ENCODE measurements at places on chromosomes 2 and 18.

- no peak for DNase-seq
These were observed 57.8 kb upstream of the CHN1 start for GRCh38 chr2:175062787-175063585.

DNA sequence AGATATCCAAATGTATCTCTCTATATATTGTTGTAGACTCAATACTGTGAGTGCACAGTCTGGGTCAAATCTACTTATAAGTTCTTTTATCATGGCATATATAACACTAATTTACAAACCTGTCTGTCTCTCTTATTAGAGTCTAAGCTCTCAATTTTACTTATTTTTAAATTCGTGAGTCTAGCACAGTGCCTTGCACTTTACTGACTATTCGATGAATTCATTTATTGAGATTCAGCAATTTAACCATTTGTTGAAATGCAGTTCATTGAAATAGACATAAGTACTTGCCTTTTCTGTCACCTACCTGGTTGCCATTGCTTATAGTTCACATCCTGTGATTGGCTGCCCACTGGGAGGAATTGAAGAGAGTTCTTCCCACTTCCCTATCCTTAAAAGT is 10.3 kb upstream of the ALS2 start:
- DNase-seq, result no peak

- DNase-seq, result no peak
These were observed 8.5 kb downstream of the KCNJ13 start for GRCh38 chr2:232767866-232768265.

DNA sequence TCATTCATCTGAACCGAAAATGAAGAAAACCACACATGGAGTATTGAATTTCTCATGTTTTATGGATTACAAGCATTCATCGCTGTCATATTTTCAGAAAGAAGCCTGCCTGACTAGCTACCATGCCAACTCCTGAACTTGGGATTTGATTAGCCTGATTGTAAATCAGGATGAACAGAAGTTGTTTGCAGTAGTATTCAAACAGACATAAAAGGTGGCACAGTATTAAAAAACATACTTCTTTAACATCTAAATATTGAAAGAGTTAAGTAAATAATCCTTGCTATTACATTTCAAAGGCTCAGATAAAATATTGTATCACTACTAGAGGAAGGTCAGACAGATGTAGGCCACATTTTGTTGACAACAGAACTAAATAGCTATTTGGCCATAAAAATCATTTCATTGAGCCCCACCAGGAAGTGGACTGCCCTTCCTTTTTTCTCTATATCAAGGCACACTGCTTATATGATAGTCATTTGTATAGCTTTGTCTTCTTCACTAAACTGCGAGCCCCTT is 21.6 kb downstream of the SLC38A11 start:
- DNase-seq, result no peak

DNA sequence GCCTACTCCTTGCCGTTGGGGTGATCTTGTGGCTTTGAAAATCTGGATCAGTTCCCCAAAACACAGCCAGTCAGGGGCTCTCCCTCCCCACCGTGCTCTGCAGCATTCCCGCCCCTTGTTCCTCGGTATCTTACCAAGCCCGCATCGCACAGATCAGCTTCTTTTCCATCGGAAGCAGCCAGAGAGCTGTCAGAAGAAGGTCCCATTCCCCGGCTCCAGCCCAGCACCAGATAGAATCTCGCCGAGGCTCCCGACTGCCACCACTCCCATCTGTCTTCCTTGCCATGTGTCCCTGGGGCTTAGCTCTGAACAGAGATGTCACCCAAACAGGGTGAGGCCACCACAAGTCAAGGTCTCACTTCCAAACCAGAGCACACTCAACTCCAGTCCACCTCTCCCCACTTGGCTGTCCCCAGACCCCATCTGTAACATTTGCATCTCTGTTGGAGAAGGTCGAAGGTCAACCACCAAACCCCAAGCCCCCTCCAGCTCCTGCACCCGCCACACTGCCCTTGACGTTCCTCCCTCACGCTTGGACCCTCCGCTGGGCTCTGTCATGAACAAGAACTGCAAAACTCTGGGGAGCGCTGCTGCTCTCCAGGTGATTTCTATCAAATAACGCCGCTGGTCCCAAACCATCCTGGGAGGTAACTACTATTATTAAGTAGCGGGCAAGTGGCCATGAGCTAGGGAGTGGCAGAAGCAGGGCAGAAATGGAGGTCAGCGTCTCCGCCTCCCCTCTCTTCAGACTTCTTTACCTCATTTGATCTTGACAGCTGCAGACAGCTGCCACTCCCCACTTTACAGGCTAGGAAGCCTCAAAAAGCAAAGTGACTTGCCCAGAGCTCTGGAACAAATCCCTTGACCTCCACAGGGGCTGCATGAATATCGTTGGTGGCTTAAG is 70.0 kb upstream of the TAF1B start:
- DNase-seq, result no peak

DNA sequence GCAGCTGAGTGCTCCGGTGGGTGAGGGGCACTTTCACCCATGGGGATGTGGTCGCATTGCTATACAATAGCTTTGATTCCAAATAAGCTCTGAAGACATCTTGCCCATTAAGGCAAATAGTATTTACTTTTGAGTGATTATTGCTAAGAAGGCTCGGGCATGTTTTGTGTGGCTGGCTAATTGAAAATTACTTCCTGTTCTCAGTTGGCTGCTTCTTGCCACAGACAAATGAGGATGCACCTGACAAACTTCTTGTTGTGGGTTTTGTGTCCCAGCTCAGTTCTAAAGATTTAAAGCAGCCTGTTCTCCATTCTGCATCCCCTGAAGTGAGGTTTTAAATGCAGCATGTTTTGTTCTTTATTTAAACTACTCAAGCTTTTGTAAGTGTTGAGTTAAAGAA is 88.3 kb downstream of the KCNS3 start:
- no peak for DNase-seq

DNA sequence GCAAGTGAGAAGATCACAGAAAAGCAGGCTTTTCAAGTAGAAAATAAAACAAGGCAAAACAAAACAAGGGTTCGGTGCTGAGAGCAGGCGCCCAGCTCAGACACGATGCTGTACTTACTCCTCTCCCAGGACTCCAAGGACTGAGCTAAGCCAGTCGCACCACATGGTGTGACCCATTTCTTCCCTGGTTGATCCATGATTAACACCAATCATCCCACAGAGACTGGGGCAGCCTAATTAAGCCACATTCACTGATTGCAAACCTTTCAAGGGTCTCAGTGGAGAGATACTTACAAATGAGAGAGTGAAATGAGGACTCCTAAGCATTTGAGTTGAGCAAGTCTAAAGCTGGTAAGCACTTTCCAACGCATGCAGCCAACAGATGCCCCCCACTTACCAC is 155.2 kb downstream of the MYO5B start:
- DNase-seq, result no peak

- no peak for DNase-seq
These were observed 265.1 kb downstream of the MEIS1 start for GRCh38 chr2:66699793-66700676.

DNA sequence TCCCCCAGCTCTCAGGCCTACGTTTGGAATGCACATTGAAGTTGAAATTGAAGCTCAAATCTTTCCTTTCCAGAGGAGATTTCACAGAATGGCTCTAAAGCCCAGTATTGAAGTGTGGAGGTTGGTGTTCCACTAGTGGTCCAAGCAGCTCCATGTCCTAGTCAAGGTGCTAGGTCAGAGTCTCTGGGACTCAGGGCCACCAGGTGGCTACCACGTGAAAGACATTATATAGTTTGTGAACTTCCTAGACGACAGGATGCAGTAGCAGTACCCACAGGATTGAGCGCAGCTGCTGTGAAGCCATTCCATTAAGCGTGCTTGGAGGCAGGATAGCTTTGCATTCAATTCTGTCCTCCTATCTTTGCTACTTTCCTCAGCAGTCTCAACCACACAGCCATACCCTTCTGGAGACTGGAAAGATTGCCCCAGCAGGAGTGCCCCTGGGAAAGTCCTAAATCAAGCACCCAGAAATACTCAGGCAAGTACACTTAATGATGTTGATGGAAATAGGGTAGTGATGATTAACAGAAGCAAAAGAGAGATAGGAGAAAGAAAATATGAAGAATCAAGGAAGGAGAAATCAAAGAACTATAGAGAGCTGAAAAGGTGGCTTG is 4.7 kb upstream of the TGFA start:
- DNase-seq, result no peak

- DNase-seq, result no peak
These were observed 35.5 kb upstream of the CYTIP start for GRCh38 chr2:157479081-157480027.

DNA sequence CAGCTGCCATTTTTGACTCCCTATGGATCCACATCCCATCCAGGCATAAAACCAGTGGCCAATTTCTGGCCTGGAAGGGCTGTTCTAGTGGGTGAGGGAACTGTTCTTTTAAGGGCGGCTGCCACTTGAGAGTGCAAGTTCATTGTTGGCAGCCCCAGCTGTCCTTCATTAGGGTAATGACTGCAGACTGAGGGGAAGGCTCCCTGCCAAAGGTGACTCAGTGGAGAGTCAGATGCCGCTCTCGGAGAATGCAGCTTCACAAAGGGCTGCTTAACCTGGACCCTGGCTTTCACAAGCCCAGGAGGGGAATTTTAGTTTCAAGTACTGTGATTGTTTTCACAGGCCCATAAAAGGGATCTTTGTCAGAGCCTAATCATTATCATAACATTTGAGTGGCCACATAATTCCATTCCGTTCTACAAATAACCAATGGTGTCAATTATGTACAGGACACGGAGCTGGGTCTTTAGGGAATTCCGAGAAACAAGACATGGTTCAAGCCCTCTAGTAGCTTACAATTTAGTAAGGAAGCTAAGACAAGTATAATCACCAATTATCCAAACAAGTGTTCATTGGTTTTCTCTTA is 235.7 kb downstream of the CDCA7 start:
- DNase-seq, result peak; percentile 8

DNA sequence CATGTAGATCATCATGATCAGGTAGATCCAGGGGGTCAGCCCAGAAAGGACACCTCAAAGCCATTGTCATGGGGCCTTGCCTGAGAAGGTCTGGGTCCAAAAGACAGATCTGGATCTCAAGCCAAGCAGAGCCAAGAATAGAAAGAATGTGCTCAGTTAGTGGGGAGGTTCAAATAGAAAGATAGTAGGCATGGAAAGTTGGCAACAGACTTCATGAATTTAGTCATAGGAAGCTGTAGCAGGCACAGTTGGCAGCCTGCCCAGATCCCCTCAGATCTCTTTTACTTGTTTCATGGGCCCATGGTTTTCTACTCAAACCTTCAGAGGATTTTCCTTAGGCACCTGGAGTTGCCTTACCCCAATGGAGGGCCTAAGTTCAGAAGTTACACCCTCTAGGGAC is 767.0 kb downstream of the SLC4A3 start:
- DNase-seq, result no peak

GRCh38 chr2:37641582-37642171 is 29.8 kb downstream of the CDC42EP3 start:
- DNase-seq, result peak; percentile 55
